Right lung (tissue), 10 donors: ENCODE measurements at places on chromosomes 5 and 9.
A peak's percentile ranks its signal among the peaks of the same experiment; 100 is the strongest.

- DNase-seq: no peak
Observed at GRCh38 chr5:32534041-32534440, 51.3 kb upstream of the SUB1 start.

DNA sequence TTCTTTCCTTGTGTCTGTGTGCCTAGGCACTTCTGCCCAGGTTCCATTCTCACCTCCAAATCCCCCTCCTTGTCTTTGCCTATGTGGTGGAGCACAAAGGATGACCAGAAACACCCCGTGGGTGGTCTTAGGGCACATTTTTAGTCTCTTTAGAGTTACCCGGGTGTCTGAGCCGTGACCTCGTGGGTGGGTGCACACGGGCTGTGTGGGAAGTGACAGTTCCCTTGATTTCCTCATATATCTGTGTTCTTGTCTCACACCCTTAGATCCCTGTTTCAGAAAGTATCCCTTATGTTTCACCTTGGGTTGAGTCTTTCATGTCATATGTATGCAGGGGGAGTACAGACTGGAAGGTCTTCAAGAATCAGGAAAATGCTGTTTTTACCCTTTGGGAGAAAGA, 13.4 kb upstream of the SMIM32 start:
- no peak for DNase-seq

DNA sequence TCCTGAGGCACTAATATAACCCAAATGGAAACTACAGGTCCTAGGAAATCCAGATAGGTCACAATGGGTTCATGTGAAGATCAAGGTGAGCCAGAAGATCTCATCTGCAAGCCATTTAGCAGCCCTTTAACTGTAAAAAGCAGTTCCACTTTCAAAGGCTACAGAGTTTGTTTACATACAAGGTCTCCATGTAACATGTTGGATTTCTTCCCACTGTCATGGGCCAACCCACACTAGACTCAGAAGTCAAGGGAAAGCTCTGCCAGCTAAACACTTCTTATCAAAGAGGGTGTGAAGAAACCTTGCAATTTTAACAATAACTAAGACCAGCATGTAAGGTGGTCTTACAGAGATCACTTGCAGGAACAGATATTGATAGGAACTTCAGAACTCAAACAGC, 3.8 kb upstream of the CTNNAL1 start:
- no peak for DNase-seq

DNA sequence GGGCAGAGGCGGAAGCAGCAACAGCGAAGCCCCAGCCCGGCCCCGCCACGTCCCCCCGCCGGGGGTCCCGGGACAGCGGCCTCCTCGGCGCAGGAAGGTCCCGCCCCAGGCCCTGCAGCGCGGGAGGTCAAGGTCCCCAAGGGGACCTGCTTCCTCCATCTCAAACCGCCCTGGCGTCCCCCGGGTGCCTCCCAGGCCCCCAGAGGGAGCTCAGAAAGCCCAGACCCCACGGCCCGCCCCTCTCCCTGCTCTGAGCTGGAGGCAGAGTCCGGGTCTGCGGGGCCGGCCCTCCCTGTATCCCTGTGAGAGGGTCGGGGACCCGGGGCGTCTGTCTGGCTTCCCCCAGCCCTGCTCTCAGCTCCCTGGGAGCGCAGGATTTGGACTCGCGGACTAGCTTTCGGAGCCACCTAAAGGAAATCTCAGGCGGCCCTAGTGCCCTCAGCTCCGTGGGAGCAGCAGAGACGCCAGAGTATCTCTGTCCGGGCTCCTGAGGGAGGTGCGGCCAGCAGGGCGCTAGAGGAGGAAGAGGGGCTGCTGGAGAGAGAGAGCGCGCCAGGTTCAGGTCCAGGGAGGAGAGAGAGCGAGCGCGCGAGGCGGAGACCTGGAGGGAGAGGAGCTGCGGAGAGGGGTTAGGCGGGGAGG, 30.7 kb downstream of the EXOC3 start:
- peak; percentile 32 for DNase-seq

DNA sequence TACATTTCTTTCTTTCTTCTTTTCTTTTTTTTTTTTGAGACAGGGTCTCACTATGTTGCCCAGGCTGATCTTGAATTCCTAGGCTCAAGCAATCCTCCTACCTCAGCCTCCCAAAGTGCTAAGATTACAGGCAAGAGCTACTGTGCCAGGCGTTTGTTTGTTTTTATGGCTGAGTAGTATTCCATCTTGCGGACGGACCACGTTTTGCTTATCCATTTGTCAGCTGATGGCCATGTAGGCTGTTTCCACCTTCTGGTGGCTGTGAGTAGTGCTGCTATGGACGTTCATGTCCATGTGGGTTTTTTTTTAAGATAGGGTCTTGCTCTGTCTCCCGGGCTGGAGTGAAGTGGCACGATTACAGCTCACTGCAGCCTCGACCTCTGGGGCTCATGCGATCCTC, 2.5 kb downstream of the DOK3 start:
- DNase-seq: no peak
